Neural crest cell (in vitro differentiated cells): ENCODE measurements at places on chromosomes 6 and 20. TPM values are rescaled to one million over a fixed set of nuclear protein-coding genes. Genes with fewer than 3 reads are reported as not detected.

The OXT gene
- not detected in 2 replicates for total RNA-seq

The BPIFB4 gene
- total RNA-seq, result not detected in 2 replicates

The ZNF322 gene
- total RNA-seq, result 47.5 and 52.9 TPM in 2 replicates

The CALHM5 gene
- 0.33 and 0.45 TPM in 2 replicates for total RNA-seq

The MTFR2 gene
- 5.7 and 6.7 TPM in 2 replicates for total RNA-seq

The TUBE1 gene
- total RNA-seq, result 23.4 and 26.3 TPM in 2 replicates

The HLA-DQA1 gene
- not detected in 2 replicates for total RNA-seq

The RTN4IP1 gene
- 9.1 and 9.8 TPM in 2 replicates for total RNA-seq

The PBOV1 gene
- total RNA-seq, result not detected in 2 replicates

The BTNL2 gene
- total RNA-seq, result not detected in 2 replicates

The SPTLC3 gene
- total RNA-seq, result 0.09 and 0.33 TPM in 2 replicates

The SNAP91 gene
- total RNA-seq, result 8.1 and 8.7 TPM in 2 replicates

The OR2J3 gene
- not detected in 2 replicates for total RNA-seq

The CRISP3 gene
- not detected in 2 replicates for total RNA-seq

The ZSCAN9 gene
- 30.3 and 31.4 TPM in 2 replicates for total RNA-seq

The SIRPD gene
- not detected in 2 replicates for total RNA-seq

The COL21A1 gene
- not detected in 2 replicates for total RNA-seq

The NRSN2 gene
- 42.0 and 44.4 TPM in 2 replicates for total RNA-seq

The DUSP15 gene
- 13.5 and 13.7 TPM in 2 replicates for total RNA-seq

The TXLNB gene
- 0.61 and 0.65 TPM in 2 replicates for total RNA-seq

The RAB22A gene
- 15.5 and 16.1 TPM in 2 replicates for total RNA-seq

The PAK5 gene
- 1.8 and 2.0 TPM in 2 replicates for total RNA-seq

The ULBP1 gene
- total RNA-seq, result 2.3 and 2.5 TPM in 2 replicates

The ADGRB3 gene
- total RNA-seq, result 5.0 and 5.1 TPM in 2 replicates

The SULF2 gene
- total RNA-seq, result 18.5 and 22.9 TPM in 2 replicates

The CPNE5 gene
- 0.54 and 1.0 TPM in 2 replicates for total RNA-seq

The LZTS3 gene
- total RNA-seq, result 10.8 and 11.0 TPM in 2 replicates

The MYCT1 gene
- not detected in 2 replicates for total RNA-seq
